WTC11 (cell line): ENCODE measurements at places on chromosomes 13 and 19. TPM values are rescaled to one million over a fixed set of nuclear protein-coding genes. Genes with fewer than 3 reads are reported as not detected.
A peak's percentile ranks its signal among the peaks of the same experiment; 100 is the strongest.

- H3K36me3 ChIP-seq = peaks cover 11% of the 10 kb centered on the region
- peaks cover 36% of the 10 kb centered on the region for H3K27me3 ChIP-seq
- H3K4me1 ChIP-seq = peaks cover 36% of the 10 kb centered on the region
- H3K4me3 ChIP-seq = peak overlapping the region; percentile 100
These were observed 1.3 kb upstream of the LENG1 start for GRCh38 chr19:54160854-54161253.

- no peak overlapping the region for H3K27ac ChIP-seq
- peaks cover 23% of the 10 kb centered on the region for H3K4me1 ChIP-seq
- no peak for DNase-seq
- peaks cover 17% of the 10 kb centered on the region for H3K27me3 ChIP-seq
- H3K36me3 ChIP-seq = no peaks in the 10 kb centered on the region
These were observed 110.4 kb downstream of the CRYL1 start for GRCh38 chr13:20415306-20415679.

DNA sequence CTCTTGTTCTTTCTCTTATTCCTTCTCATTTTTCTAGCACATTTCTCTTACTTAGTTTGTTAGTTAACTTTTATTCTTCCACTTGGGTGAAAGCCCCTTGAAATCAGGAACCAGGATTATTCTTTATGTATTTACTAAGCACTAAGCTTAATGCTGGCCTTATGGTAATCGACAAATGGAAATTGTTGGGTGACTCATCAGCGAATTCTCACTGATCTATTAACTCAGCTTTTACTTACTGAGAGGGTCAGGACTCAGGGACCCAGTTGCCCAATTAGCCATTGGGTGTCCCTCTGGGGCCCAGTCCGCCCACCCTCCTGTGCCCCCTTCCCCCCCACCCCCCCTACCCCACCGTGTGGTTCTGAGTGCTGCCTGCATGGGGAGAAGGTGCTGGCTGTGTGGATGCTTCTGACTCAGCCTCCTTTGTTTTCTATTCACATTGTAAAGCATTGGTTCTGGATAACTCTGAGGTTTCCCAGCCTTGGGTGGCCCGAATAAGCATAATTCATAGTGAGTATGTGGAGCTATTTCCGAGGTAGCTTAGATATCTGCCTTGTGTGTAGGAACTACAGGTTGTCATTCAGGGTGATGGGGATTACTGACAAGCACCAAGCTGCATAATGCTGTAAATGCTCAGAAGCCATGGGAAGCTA is 240.9 kb downstream of the FGF9 start:
- no peaks in the 10 kb centered on the region for H3K27me3 ChIP-seq
- DNase-seq = no peak
- H3K27ac ChIP-seq = peak overlapping the region; percentile 6
- H3K36me3 ChIP-seq = no peaks in the 10 kb centered on the region

- H3K36me3 ChIP-seq = no peaks in the 10 kb centered on the region
- DNase-seq = no peak
- H3K4me3 ChIP-seq = no peak overlapping the region
- no peak overlapping the region for H3K27ac ChIP-seq
- H3K4me1 ChIP-seq = peaks cover 20% of the 10 kb centered on the region
These were observed 3.5 kb upstream of the ATP11A start for GRCh38 chr13:112686364-112686763.

- DNase-seq = no peak
- H3K27ac ChIP-seq = no peak overlapping the region
- no peak overlapping the region for H3K4me3 ChIP-seq
- no peaks in the 10 kb centered on the region; the same call in 1 of the 2 replicates for H3K27me3 ChIP-seq
- H3K36me3 ChIP-seq = peaks cover 14% of the 10 kb centered on the region
- peaks cover 31% of the 10 kb centered on the region for H3K4me1 ChIP-seq
These were observed 6.8 kb downstream of the RPS11 start for GRCh38 chr19:49502866-49503581.

DNA sequence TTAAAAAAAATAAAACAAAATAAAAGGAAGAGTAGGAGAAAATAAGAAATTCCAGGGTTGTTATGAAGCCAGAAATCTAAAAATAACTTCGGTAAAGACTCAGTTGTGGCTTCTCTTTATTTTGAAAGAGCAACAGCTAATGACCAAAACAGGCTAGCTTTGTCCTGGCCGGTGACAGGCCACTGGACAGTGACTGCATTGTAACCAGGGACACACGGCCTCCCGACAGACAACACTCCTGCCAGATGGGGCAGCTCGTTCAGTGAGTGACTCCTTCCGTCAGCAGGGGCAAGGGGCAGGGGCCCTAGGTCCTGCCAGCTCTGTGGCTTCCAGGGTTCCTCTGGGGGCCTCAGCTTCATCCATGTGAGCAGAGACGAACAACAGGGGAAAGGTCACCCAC is 173.4 kb downstream of the KATNAL1 start:
- H3K4me1 ChIP-seq = peaks cover 6% of the 10 kb centered on the region; the same call in 1 of the 2 replicates
- H3K27ac ChIP-seq = no peak overlapping the region
- H3K36me3 ChIP-seq = no peaks in the 10 kb centered on the region
- H3K4me3 ChIP-seq = no peak overlapping the region

DNA sequence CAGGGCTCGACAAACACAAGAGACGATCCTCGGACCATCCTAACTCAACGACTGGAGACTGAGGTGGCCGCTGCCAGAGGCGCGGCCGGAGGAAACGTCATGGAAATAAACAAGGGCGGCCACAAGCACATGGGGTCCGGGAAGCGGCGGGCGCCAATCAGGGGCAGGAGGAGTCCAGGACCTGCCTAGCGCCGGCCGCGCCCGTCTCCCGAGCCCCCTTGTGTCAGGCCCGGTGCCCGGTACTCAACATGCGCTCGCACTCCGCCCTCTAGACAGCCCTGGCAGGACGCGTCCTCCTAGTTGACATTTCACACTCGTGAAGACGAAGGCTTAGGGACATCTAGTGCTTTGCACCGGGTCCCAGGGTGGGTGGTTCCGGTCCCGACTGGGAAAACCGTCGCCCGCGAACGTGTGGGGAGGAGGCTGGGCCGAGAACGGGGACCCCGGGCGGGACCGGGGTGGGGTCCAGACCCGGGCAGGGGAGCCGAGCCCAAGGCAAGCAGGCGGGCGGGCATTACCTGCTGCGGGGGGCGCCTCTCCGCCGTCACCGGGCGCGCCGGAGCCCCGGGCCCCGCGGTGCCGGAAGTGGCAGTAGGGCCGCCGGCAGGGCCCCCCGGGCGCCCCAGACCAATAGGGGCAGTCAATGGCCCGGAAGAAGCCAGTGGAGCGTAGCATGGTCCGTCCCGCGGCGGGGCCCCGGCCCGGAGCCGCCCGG is 442 bp downstream of the REXO1 start:
- no peak for DNase-seq
- peak overlapping the region; percentile 93 for H3K4me3 ChIP-seq
- no peaks in the 10 kb centered on the region for H3K27me3 ChIP-seq
- peak overlapping the region; percentile 97 for H3K27ac ChIP-seq
- H3K36me3 ChIP-seq = no peaks in the 10 kb centered on the region

GRCh38 chr13:105063676-105064075 is 1471.8 kb downstream of the EFNB2 start:
- no peaks in the 10 kb centered on the region for H3K36me3 ChIP-seq
- DNase-seq = no peak
- no peak overlapping the region for H3K27ac ChIP-seq

DNA sequence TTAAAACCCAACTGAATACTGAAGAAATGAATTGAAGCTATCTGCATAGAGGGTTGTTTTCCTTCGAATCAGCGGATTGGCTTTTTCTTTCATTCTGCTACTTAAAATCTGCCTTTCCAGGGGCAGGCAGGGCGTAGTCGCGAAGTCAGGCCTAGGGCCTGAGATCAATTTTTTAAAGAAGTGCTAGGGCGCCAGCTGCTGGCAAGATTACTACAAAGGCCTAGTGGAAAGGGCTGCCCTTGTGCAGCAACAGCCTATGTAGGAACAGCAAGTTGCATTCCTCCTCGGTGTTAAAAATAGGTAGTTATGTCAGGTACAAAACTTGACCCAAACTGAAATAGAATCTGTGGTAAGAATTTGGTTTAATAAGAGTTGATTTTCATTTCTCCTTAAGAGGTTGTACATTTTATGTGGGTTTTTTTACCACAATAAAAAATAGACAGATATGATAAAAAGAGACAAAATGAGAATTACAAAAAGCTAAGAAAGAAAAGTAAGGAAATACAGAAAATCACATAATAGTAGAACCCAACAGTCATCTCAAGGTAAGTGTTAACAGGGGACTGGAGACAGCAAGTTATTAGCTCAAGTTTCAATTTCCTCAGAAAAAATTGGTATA is 9.5 kb upstream of the URAD start:
- no peaks in the 10 kb centered on the region for H3K36me3 ChIP-seq
- H3K27me3 ChIP-seq = peaks cover 2% of the 10 kb centered on the region; the same call in 1 of the 2 replicates
- H3K27ac ChIP-seq = peak overlapping the region; percentile 58
- no peak overlapping the region for H3K4me3 ChIP-seq
- DNase-seq = peak; percentile 76

DNA sequence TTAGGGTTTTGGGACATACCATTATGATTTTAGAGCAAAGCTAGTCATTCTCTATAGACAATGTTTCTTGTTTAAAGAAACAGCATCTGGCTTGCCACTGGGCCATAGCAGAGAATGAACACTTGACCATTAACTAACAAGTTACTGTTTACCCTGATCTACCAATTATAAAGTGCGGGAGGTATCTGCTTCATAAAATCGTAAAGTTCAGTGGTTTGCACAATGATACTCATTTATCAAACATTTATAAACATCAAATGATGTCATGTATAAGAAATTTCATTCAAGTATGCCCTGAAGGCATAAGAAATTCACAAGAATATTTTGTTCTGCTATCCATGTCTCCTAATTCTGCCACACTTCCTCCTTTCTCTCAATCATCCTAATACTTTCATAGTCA is 139.2 kb downstream of the PCDH20 start:
- H3K27ac ChIP-seq = no peak overlapping the region
- no peak for DNase-seq
- peaks cover 13% of the 10 kb centered on the region for H3K36me3 ChIP-seq
- H3K4me3 ChIP-seq = no peak overlapping the region

GRCh38 chr19:1255186-1256161 is 7.1 kb downstream of the MIDN start:
- DNase-seq = no peak
- no peak overlapping the region for H3K27ac ChIP-seq
- no peak overlapping the region for H3K4me3 ChIP-seq
- H3K27me3 ChIP-seq = no peaks in the 10 kb centered on the region
- H3K36me3 ChIP-seq = peaks cover 38% of the 10 kb centered on the region

- DNase-seq = no peak
- H3K27me3 ChIP-seq = no peaks in the 10 kb centered on the region
- H3K27ac ChIP-seq = peak overlapping the region; percentile 71
These were observed 40.5 kb downstream of the FAM124A start for GRCh38 chr13:51262501-51263211.

DNA sequence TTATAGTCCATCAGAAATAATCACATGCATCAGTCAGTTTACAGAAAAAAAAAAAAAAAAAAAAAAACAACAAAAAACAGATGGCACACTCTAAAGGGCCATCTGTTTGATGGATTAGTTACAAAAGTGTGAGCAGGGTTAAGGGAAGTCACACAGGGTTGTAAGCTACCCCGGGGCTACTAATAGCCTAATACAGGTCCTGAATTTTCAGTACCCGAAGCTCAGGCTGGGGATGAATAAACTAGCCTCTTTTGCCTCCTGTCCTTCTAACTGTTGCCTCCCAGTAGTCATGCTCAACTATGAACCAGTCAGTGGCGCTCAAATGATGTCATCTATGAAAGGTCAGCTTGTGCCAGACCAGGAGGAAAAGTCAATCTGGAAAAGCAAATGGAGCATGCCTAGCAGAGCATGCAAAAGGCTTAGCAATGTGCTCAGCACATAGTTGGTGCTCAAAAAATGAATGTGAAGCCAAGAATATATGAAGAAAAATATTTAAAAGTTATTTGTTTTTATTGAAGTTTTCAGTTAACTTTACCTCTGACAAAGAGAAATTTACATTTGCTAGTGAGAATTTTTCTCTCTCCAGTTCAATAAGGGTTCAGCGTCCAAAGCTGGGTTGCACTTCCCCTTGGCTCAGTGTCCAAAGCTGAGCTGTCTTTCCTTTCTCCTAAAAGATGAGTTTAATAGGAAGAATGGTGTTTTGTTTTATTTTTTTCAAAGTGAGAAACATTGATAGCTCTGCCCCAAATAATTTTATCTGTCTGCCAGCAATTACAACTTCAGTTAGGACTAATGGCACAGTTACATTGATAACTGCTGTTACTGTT is 30.8 kb upstream of the LRCH1 start:
- H3K4me3 ChIP-seq = no peak overlapping the region
- peaks cover 9% of the 10 kb centered on the region for H3K4me1 ChIP-seq
- H3K27ac ChIP-seq = no peak overlapping the region
- H3K27me3 ChIP-seq = no peaks in the 10 kb centered on the region
- 0 out of 2 replicates have a peak, but pooled peaks cover 4% of the 10 kb centered on the region for H3K36me3 ChIP-seq

DNA sequence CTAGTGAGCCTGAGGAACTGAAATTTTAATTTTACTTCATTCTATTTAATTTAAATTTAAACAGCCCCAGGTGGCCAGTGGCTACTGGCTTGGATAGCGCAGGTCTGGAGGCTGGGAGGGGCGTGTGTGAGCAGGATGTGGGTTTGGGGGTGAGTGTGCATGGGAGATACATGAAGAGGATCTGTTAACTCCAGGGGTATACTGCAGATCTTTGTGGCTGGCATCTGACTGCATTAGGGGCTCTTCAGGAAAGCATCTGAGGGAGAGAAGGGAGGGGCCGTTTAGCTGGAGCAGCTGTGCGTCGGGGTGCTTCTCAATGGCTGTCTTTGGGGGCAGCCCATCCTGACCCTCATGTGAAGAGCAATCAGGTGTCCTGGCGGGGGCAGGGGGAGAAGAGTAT is 6.8 kb downstream of the SHANK1 start:
- no peak overlapping the region for H3K4me3 ChIP-seq
- H3K4me1 ChIP-seq = peaks cover 15% of the 10 kb centered on the region
- H3K27ac ChIP-seq = no peak overlapping the region
- DNase-seq = no peak
- peaks cover 30% of the 10 kb centered on the region for H3K27me3 ChIP-seq
- no peaks in the 10 kb centered on the region for H3K36me3 ChIP-seq

DNA sequence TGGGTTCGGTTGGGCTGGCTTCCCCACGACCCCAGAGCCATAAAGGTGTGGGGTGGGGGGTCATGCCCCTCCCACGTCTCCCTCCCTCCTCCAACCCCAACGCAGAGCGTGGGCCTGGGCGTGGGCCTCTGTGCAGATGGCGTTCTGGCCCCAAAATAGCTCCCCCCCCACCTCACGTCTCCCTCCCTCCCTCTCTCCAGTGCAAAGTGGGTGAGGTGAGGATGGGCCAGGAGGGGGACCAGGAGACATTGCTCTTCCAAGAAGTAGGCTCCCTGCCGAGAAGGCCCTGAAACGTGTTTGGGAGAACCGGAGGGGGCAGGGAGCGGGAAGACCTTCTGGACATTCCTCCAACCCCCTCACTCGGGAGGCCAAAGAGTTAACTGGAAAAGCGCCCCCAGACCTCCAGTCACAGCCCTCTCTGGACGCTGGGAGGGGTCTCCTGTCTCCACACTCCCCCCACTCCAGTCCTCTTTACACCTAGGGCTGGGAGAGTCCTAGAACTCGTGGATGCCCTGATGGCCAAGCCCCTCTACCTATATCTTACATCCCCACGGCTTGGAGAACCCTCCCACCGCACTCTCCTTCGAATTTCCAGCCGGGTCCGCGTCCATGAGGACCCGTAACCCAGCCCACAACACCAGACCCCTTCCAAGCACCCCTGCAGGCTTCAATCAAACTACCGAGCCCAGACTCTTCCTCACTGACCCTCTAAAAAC is 855 bp downstream of the UNC13A start:
- H3K27me3 ChIP-seq = no peaks in the 10 kb centered on the region; the same call in 1 of the 2 replicates
- peak overlapping the region; percentile 93 for H3K27ac ChIP-seq
- peak overlapping the region; percentile 99 for H3K4me3 ChIP-seq

CLDND2 gene
- 1.7 to 2.1 TPM (median 1.9 TPM) in 3 replicates for total RNA-seq

FAM216B gene
- total RNA-seq = not detected in 3 replicates

GNG7 gene
- 9.6 to 14.3 TPM (median 13.2 TPM) in 3 replicates for total RNA-seq

CASP14 gene
- total RNA-seq = not detected in 3 replicates

PTGIR gene
- 0.24 TPM in 1 of 3 replicates, not detected in the others for total RNA-seq

SYT5 gene
- total RNA-seq = 0.77 to 2.5 TPM (median 1.1 TPM) in 3 replicates

ZNF285 gene
- total RNA-seq = 1.6 to 3.9 TPM (median 2.6 TPM) in 3 replicates

LONP1 gene
- total RNA-seq = 171 to 186 TPM (median 180 TPM) in 3 replicates

TEX101 gene
- total RNA-seq = not detected in 3 replicates

DNM2 gene
- 120 to 131 TPM (median 123 TPM) in 3 replicates for total RNA-seq
